ENCODE measurements at places on chromosomes 3 and 15.

- DNase-seq, result no peak
Observed at GRCh38 chr3:71064956-71065763, 518.4 kb downstream of the FOXP1 start.

DNA sequence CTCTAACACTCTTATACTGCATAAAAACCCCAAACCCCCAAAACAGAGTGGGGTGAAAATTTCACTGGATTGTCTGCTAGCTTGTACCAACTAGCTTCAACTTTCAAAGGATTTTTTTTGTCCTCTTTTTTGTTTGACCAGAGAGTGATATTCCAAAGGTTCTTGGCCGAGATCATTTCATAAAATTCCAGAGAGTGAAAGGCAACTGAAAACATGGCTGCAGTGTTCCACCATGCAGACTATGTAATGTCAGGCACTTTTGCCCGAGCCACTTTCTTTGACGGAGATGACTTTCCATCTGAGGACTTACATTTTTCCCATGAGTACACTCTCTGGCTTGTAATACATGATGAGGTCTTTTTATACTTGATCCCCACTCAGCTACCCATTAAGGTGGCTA lies 107.5 kb downstream of the TIGIT start:
- no peak for DNase-seq

- DNase-seq, result peak; percentile 18
Observed at GRCh38 chr3:111723293-111724215, 128.4 kb upstream of the ZBED2 start.

DNA sequence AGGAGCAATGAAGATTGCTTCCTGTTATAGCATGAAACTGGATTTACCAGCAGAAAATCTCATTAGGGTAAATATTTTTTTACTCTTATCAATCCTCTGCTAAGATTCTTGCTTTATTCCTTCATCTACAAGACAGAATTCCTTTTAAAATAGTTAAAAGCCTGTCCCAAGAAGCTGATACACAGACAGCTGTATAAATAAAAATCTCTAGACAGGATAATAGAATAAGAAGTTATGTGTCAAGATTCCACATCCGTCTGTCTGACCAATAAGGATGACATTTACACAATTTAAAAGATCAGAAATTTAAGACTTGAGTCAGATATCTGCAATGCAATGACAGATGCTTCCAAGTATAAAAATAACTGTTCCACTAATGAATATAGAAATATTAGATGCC lies 57.6 kb downstream of the SSR3 start:
- no peak for DNase-seq

- no peak for DNase-seq
Observed at GRCh38 chr3:99548674-99549073, 89.7 kb upstream of the COL8A1 start.

GRCh38 chr3:153244961-153245360 lies 82.9 kb downstream of the RAP2B start:
- DNase-seq, result no peak

Measured in NCI-H187 (cell line).